Adrenal gland (tissue), 19 donors: ENCODE measurements at places on chromosomes 5 and 9.

DNA sequence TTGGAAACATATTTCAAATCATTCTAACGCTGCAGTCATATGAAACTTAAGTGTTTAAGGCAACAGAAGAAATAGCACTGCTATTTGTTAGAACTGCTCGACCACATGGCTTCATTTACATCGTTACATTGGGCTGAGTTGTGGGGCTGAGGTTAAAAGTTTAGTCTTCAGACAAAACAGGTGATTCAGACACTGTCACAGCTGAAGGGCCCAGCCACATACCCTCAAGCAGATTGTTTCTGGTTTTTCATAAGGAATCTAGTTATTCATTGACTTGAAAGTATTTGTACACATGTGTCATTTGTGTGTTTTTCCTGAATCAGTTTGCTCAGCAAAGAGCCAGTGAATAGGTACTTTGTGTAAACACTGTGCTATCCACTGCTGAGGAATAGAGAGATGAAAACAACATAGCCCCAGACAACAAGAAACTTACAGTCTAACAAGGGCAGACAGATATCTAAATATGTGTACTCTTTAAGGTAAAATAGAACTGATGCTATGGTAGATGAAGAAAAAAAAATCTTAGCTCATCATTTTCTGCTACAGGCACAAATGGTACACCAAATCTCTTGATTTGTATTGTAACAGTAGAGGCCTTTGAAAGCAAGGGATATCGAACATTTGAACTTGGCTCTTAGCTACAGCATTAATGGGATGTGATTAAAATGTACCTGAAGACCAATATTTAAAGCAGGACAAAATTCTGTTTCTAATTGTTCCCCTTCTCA, 357.6 kb upstream of the RPS23 start:
- no peak for DNase-seq

GRCh38 chr5:36373527-36374086, 71.9 kb upstream of the RANBP3L start:
- DNase-seq: peak; percentile 78

- no peak for DNase-seq
These were observed at the start of gene IL12B for GRCh38 chr5:159330131-159330800. Gene IL12B (minus strand): TSS chr5:159330487. CDS start chr5:159326782, 3,705 bp downstream.

- no peak for DNase-seq
These were observed 11.1 kb downstream of the ARSB start for GRCh38 chr5:78974011-78974410.

- DNase-seq: no peak
These were observed 9.8 kb downstream of the DIAPH1 start for GRCh38 chr5:141609044-141609443.

- no peak for DNase-seq
These were observed 30.9 kb downstream of the DMRT3 start for GRCh38 chr9:1007312-1007711.

DNA sequence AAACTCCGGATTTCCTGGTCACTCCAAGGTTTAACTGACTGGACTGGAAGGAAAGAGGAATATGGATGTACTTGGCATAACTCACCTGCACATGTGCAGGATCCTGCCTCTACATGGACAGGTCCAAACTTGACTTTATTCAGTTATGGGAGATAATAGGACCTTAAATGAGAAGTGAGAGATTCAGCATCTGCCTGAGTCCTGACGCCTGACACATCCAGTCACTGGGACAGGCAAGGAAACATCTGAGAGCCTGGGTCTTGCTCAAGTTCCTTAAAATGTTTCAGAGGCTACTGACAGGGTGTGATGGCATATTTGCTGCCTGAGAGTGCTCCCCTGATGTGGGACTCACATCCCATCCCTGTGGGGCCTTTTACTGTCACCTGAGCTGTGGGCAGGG, 34.9 kb downstream of the ZNF354A start:
- no peak for DNase-seq

DNA sequence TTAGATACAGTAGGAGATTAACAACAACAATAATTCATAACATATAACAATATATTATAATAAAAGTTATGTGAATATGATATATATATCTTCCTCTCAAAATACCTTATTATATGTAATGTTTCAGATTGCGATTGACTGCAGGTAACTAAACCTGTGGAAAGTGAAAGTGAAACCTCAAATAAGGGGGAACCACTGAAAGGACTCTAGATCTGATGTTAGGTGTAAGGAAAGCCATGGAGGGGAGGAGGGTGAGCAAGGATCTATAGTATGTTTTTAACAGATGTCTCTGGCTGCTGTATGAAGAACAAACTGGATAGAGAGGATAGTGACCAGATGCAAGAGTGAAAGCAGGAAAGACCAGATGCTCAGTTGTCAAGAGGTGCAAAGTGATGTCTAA, 5.8 kb upstream of the FSTL4 start:
- DNase-seq: no peak

- no peak for DNase-seq
These were observed 80.3 kb upstream of the SARDH start for GRCh38 chr9:133818444-133818843.

- DNase-seq: no peak
These were observed 12.8 kb upstream of the STC2 start for GRCh38 chr5:173340984-173341383.

- DNase-seq: no peak
These were observed 1571.2 kb upstream of the C9orf72 start for GRCh38 chr9:29144476-29144875.

- no peak for DNase-seq
These were observed 691.8 kb downstream of the MTRR start for GRCh38 chr5:8560776-8561175.

GRCh38 chr5:62662521-62662920, 83.9 kb downstream of the LRRC70 start:
- no peak for DNase-seq

DNA sequence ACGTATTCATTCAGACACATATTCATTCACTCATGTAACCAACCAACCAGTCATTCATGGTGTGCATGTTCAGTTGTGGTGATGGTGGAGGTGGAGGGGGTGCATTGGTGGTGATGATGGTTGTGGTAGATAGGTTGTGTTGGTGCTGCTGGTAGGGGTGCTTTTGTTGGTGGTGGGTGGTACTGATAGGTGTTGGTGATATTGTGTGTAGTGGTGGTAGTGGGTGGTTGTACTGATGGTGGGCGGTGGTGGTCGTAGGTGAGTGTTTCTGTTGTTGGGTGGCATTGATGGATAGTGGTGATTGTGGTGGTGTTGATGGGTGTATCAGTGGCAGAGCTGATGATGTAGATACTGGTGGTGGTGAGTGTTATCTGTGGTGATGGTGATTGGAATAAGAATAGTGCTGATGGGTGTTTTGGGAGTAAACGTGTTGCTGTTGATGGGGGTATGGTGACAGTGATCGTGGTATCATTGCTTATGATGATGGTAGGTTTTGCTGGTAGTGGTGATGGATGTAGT, 59.8 kb upstream of the SHB start:
- no peak for DNase-seq

DNA sequence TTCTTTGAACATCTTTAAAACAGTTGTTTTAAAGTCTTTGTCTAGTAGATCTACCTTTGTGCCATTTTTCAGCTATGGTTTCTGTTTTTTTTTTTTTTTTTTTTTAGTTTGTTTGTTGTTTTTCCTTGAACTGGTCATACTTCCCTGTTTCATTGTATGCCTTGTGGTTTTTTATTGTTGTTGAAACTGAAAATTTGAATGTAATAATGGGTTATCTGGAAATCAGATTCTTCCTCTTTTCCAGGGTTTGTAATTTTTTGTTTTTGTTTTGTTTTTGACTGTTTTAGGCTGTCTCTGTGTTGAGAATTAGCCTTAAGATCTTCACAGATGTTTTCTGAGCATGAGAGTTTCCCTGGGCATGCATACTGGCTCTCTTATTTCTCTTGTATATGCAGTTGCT, 269.6 kb upstream of the DAP start:
- no peak for DNase-seq

- DNase-seq: no peak
These were observed 3.1 kb upstream of the ZNF474 start for GRCh38 chr5:122126177-122126755.

- DNase-seq: no peak
These were observed 58.8 kb upstream of the GGTA1 start for GRCh38 chr9:121558473-121558872.

- no peak for DNase-seq
These were observed 149.5 kb upstream of the LHFPL2 start for GRCh38 chr5:78797936-78798672.
